ENCODE measurements at places on chromosomes 16 and 17.

DNA sequence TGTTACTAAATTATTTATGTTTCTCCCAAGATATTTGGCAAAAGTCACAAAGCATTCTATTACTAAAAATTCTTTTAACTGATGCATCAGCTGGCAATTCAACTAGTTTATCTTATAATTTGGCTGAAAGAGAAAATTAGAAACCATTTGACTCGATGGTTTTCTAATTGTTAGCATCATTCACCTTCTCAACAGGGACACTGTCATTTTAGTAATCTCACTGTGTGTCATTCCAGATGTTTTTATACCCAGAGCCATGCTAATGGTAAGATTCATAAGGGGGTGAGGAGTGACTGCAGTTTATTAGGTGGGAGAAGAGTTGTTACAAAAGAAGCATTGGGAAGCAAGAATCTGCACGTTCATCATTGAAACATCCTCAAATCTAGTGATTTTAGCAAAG lies 124.9 kb downstream of the ABCA8 start:
- no peak for DNase-seq

GRCh38 chr17:5745111-5745813 lies 161.0 kb upstream of the NLRP1 start:
- DNase-seq, result no peak

GRCh38 chr17:38448208-38448771 lies 20.0 kb downstream of the ARHGAP23 start:
- no peak for DNase-seq

GRCh38 chr16:25014500-25015147 lies 545 bp downstream of the ARHGAP17 start:
- DNase-seq, result no peak

DNA sequence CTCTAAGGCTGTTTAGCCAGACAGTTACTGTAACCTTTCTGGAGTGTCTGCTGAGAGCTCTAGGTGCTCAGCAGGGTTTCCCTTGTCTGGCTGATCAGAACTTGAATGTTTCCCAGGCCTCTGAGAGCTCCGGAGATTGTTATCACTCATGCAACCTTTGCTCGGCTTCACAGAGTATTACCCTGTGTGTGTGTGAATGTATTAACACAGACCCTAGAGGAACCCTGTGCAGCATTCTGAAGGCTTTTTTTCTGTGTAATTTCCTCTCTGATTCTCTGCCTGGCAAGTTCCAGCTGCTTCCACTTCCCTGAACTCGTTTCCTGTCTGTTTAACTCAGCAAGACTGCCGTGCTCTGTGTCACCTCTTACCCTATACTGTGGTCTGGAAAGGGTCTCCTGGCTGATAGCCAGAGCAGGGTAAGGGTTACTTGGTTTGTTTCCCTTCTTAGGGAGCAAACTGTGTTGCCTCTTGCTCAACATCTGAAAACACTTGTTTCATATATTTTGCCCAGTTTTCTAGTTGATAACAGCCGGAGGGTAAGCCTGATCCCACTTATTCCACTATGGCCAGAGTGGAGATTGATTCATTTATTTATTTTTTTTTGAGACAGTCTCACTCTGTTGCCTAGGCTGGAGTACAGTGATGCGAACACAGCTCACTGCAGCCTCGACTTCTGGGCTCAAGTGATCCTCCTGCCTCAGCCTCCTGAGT lies 21.7 kb downstream of the PRMT7 start:
- no peak for DNase-seq

- no peak for DNase-seq
Measured at GRCh38 chr16:66950971-66951790, 9.9 kb upstream of the CES3 start.

- DNase-seq, result no peak
Measured at GRCh38 chr16:54288835-54289241, 2.3 kb upstream of the IRX3 start.

All from GOT3 (cell line).